ENCODE measurements at places on chromosomes 1 and 21.
A peak's percentile ranks its signal among the peaks of the same experiment; 100 is the strongest.

DNA sequence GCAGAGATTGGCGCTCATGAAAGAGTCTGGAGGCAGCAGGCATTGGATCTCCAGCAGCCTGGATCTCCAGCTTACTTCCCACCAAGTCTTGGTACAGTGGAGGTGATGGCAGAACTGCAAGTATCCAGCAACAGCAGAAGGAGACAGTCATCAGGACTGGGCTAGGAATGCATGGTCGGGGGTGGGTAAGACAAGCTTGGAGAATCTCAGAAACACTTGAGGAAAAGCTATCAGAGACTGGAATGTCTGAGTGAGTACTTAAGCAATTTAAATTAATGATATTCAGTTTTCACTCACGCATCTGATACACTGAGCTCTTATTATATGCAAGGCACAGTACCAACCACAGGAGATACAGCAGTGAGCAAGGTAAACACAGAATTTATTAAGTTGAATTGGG is 9.8 kb downstream of the TMEM35B start:
- H3K4me3 ChIP-seq, result no peak overlapping the region
- DNase-seq, result no peak
- H3K36me3 ChIP-seq, result no peaks in the 10 kb centered on the region
- no peak overlapping the region for H3K27ac ChIP-seq
- no peaks in the 10 kb centered on the region for H3K27me3 ChIP-seq

DNA sequence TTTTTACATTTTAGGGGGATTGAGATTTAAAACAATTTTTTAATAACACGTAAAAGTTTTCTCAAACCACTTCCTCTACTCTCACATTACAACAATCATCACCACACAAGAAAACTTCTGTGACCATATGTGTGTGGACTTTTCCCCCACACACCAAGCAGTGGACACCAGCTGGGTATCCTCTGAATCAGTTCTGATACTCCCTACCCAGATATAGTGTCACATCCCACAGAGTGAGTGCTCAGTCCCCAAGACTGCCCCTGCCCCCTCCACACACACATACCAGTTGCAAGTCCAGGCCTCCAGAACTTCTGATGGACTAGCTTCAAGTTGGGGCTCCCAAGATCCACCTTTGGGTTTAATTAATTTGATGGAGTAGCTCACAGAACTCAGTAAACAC is 53.3 kb upstream of the QSOX1 start:
- no peak for DNase-seq
- no peaks in the 10 kb centered on the region for H3K4me1 ChIP-seq
- no peaks in the 10 kb centered on the region for H3K36me3 ChIP-seq
- no peak overlapping the region for H3K27ac ChIP-seq

GRCh38 chr1:8941906-8942305 is 3.8 kb upstream of the CA6 start:
- no peak overlapping the region for H3K4me3 ChIP-seq
- H3K4me1 ChIP-seq, result no peaks in the 10 kb centered on the region
- DNase-seq, result no peak
- no peak overlapping the region for H3K27ac ChIP-seq

GRCh38 chr1:29466258-29466657 is 229.9 kb downstream of the PTPRU start:
- no peaks in the 10 kb centered on the region for H3K4me1 ChIP-seq
- H3K36me3 ChIP-seq, result no peaks in the 10 kb centered on the region
- no peak overlapping the region for H3K4me3 ChIP-seq
- no peak for DNase-seq

- no peaks in the 10 kb centered on the region for H3K36me3 ChIP-seq
- H3K4me1 ChIP-seq, result peaks cover under 1% of the 10 kb centered on the region
- peak overlapping the region; percentile 96 for H3K27ac ChIP-seq
- no peak overlapping the region for H3K4me3 ChIP-seq
- H3K27me3 ChIP-seq, result no peaks in the 10 kb centered on the region
- peak; percentile 40 for DNase-seq
Measured at GRCh38 chr1:173870252-173871075, 2.3 kb downstream of the ZBTB37 start.

GRCh38 chr1:50332941-50333594 is 90.2 kb downstream of the DMRTA2 start:
- peaks cover 4% of the 10 kb centered on the region for H3K27me3 ChIP-seq
- peaks cover 5% of the 10 kb centered on the region for H3K4me1 ChIP-seq
- H3K4me3 ChIP-seq, result peak overlapping the region; percentile 68
- H3K36me3 ChIP-seq, result no peaks in the 10 kb centered on the region
- H3K27ac ChIP-seq, result no peak overlapping the region

GRCh38 chr1:27026621-27027574 is 14.2 kb upstream of the TENT5B start:
- no peak overlapping the region for H3K4me3 ChIP-seq
- peak; percentile 55 for DNase-seq
- peak overlapping the region; percentile 47 for H3K27ac ChIP-seq
- H3K4me1 ChIP-seq, result peaks cover under 1% of the 10 kb centered on the region

- no peaks in the 10 kb centered on the region for H3K36me3 ChIP-seq
- no peaks in the 10 kb centered on the region for H3K4me1 ChIP-seq
- DNase-seq, result no peak
- H3K27ac ChIP-seq, result no peak overlapping the region
- H3K4me3 ChIP-seq, result no peak overlapping the region
Measured at GRCh38 chr1:154448331-154448811, 43.2 kb downstream of the IL6R start.

DNA sequence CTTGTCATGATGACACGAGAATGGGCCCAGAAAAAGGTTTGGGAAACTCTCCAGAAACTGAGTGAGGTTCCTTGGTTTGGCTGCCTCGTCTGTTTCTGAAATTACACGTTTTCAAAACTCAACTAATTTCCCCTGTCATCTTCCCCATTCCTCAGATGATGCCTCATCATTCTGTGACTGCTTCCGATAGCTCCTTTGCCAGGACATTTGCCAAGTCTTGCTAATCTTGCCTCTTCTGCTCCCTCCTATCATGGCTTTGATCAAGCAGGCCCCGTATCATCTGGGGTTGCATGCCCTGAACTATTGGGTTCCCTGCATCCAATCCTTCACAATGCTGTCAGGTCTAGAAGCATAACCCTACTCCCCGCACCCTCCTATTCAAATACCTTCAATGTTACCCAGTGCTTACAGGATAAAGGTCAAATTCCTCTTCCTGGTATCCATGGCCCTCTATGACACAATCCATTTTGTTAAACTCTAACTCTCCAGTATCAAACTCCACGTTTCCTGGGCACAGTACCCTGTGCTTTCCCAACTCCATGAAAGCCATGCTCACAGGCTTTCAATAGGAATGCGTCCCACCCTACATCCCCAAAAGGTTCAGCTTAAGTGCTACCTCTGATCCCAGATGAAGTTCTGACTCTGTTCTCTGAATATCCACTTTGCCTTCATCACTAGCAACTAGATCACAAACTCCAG is 22.2 kb upstream of the TMEM200B start:
- no peak overlapping the region for H3K4me3 ChIP-seq
- H3K4me1 ChIP-seq, result peaks cover 6% of the 10 kb centered on the region
- peaks cover 13% of the 10 kb centered on the region for H3K36me3 ChIP-seq
- peak; percentile 33 for DNase-seq
- peak overlapping the region; percentile 50 for H3K27ac ChIP-seq

- H3K27ac ChIP-seq, result no peak overlapping the region
- no peaks in the 10 kb centered on the region for H3K27me3 ChIP-seq
- H3K4me1 ChIP-seq, result no peaks in the 10 kb centered on the region
- no peak overlapping the region for H3K4me3 ChIP-seq
- DNase-seq, result no peak
Measured at GRCh38 chr1:172883387-172883791, 167.4 kb downstream of the TNFSF18 start.

GRCh38 chr1:19289244-19289643 is 674 bp upstream of the AKR7A3 start:
- H3K36me3 ChIP-seq, result no peaks in the 10 kb centered on the region
- no peaks in the 10 kb centered on the region for H3K27me3 ChIP-seq
- H3K4me1 ChIP-seq, result no peaks in the 10 kb centered on the region
- H3K27ac ChIP-seq, result peak overlapping the region; percentile 76

GRCh38 chr1:109639841-109640184 is 16.1 kb upstream of the GSTM4 start:
- H3K4me1 ChIP-seq, result peaks cover 4% of the 10 kb centered on the region
- H3K27me3 ChIP-seq, result no peaks in the 10 kb centered on the region
- H3K36me3 ChIP-seq, result no peaks in the 10 kb centered on the region
- H3K4me3 ChIP-seq, result no peak overlapping the region
- no peak for DNase-seq
- no peak overlapping the region for H3K27ac ChIP-seq

DNA sequence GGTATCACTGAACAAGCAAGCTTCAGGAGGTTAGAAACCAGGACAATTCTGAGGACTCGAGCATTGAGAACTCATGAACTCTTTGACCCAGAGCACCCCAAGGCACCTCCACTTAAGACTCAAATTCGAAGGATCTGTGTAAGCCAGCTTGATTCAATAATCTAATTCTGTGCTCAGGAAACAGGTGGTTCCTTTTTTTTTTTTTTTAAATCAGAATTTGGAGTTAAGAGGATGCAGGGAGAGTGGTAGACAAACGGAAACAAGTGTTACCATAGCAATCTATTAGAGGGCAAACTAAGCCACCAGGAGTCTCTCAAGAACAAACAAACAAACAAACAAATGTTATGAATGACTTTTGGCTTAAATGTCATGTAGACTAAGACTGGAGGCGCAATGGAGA is 53.8 kb upstream of the DPH5 start:
- H3K36me3 ChIP-seq, result no peaks in the 10 kb centered on the region
- DNase-seq, result no peak
- H3K4me3 ChIP-seq, result no peak overlapping the region
- no peaks in the 10 kb centered on the region for H3K27me3 ChIP-seq
- H3K27ac ChIP-seq, result no peak overlapping the region

DNA sequence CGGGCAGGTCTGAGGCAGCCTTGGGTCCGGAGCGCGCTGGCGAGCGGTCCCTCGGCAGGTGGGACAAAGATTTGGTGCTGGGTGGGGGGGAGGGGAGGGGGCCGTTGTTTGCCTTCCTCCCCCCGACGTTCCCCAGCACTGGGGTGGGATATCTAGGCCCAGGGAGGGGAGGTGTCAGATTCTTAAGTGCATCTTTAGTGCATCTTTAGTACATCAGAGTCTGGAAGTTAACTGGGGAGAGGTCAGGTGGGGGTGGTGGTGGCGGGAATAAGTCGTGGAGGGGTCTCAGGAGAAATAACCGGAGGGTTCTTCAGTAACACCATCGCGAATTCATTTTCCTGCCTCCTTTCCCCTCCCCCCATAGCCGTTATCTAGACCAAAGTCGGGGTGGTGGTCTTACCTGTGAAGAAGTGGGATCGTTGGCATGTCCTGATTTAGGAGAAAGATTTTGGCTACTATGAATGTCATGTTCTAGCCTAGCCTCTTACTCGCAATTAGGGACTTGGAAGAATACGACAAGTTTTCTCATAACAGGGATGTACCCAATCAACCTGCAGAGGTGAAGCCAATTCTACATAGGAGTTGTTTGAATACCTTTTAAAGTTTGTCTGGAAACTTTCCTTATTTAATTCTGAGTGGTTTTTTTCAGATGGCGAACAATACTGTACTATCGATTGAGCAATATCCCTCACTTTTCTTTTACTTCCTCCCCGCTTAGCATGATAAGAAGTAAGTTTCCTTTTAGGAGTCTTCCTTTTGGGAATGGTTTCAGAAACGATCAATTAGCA is 886 bp downstream of the ZMYM4 start:
- no peaks in the 10 kb centered on the region for H3K27me3 ChIP-seq
- H3K4me1 ChIP-seq, result no peaks in the 10 kb centered on the region
- peak overlapping the region; percentile 69 for H3K27ac ChIP-seq
- DNase-seq, result peak; percentile 21
- H3K36me3 ChIP-seq, result no peaks in the 10 kb centered on the region

- H3K36me3 ChIP-seq, result peaks cover 13% of the 10 kb centered on the region
- no peak overlapping the region for H3K4me3 ChIP-seq
- peaks cover 10% of the 10 kb centered on the region for H3K4me1 ChIP-seq
Measured at GRCh38 chr1:46690931-46691421, 19.3 kb downstream of the TEX38 start.

Measured in colonic mucosa (tissue), 4 donors.